ENCODE measurements at places on chromosomes 11 and 22. TPM values are rescaled to one million over a fixed set of nuclear protein-coding genes. Genes with fewer than 3 reads are reported as not detected.

The WBP2NL gene
- 0.44 TPM for total RNA-seq

DNA sequence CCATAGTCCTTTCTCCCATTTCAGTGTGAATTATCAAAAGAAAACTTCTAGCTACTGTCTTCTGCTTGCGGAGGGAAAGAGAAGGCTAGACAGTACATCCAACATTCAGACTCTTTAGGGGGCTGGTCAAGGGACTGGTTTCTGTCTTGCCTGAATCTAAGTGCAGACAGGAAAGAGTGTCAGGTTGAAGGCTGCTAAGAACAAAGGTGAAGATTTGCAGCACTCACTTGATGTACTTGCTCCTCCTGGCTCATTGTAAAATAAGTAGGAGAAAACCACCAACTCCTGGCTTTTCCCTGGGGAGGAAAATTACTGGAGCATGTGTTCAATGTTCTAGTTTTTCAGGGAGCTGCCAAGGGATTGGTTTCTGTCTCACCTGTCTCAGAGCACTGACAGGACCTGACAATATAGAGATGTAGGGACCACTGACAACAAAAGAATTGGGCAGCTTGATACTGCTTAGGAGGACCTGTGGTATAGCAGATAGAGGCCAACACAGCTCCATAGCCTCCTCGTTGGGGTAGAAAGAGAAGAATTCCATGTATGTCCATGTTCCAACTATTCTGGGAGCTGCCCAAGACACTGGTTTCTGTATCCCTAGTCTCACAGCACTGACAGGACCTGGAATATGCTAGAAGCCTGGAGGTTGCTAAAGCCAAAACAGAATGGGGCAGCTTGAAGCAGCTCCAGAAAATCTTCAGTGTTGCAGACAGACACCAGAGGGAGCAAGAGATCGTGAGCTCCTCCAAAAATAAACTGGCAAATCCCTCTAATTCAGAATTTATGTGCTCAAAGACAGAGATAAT is 39.7 kb upstream of the MMP12 start:
- DNase-seq: peak; percentile 24

DNA sequence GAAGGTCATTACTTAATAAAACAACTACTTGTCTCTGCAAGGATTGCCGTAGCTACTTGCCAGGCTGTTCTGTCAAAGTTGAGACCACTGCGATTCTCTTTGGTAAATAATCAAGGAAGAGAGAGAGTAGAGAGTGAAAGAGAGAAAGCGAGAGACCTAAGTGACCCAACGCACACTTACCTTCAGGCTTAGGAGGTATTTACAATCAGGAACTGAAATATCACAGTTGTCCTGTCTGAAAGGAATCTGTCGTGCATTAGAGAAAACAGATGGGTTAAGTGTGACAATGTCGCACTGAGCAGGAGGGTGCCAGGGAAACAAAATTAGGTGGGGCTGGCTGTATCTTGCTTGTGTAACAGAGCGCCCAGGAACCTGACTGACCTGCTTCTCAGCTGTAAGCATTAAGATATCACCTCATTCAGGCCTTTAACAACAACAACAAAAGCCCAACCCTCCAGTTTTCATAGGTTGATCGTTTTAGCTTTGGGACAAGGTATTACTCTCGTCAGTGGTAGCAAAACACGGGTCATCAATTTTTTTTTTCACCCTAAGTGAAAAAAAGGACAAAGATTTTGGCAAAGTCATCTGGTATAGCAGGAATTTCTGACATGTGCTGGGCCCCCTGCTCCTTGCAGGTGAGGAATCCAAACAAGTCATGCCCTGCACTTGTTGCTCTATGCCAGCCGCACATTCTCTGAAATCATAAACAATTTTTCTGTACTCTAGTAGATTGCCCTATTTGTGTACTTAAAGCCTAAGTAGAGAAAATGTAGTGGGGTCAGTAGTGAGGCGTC is at the start of gene MUC15:
TSS of gene MUC15 (minus strand) at position 403 of the 794 bp plus-strand sequence. CDS start 5,169 bp downstream, outside the sequence.
- DNase-seq: no peak

DNA sequence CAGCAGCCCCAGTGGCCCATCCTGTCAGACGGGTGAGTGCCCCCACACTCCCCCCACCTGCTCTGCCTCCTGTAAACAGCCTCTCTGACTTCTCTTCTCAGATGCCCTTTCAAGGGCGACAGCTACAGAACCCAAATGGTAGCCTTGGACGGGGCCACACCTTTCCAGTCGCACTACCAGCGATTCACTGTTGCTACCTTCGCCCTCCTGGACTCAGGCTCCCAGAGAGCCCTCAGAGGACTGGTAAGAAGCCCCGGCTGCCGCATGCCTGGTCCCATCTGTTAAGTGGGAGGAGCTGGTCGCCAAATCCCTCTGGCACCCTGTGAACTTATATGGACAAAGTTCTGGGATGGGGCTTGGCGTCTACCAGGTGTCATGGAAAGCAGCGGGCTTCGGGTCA is 6.2 kb downstream of the ZP1 start:
- DNase-seq: no peak

Measured in Panc1 (cell line).